ENCODE measurements at places on chromosomes 1 and 21. TPM values are rescaled to one million over a fixed set of nuclear protein-coding genes. Genes with fewer than 3 reads are reported as not detected.

- DNase-seq, result peak; percentile 23
Measured at GRCh38 chr1:211009944-211010343, 124.0 kb downstream of the KCNH1 start.

DNA sequence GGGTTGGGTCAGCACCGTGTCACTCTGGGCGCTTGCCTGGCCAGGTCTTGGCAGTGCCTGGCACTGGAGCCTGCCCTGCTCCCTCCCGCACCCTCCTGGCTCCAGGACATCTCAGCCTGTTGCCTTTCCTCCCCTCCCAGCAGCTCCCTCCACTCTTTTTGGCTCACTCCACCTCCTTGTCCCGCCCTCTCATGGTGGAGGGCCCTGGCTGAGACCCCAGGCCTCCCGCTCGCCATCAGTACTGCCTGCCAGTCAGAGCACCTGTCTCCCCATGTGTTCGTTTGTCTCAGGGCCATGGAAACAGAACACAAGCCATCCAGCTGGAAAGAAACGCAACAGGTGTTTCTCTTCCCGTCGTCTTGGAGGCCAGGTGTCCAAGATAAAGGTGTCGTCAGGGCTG, 61.0 kb downstream of the B3GALT5 start:
- DNase-seq, result no peak

DNA sequence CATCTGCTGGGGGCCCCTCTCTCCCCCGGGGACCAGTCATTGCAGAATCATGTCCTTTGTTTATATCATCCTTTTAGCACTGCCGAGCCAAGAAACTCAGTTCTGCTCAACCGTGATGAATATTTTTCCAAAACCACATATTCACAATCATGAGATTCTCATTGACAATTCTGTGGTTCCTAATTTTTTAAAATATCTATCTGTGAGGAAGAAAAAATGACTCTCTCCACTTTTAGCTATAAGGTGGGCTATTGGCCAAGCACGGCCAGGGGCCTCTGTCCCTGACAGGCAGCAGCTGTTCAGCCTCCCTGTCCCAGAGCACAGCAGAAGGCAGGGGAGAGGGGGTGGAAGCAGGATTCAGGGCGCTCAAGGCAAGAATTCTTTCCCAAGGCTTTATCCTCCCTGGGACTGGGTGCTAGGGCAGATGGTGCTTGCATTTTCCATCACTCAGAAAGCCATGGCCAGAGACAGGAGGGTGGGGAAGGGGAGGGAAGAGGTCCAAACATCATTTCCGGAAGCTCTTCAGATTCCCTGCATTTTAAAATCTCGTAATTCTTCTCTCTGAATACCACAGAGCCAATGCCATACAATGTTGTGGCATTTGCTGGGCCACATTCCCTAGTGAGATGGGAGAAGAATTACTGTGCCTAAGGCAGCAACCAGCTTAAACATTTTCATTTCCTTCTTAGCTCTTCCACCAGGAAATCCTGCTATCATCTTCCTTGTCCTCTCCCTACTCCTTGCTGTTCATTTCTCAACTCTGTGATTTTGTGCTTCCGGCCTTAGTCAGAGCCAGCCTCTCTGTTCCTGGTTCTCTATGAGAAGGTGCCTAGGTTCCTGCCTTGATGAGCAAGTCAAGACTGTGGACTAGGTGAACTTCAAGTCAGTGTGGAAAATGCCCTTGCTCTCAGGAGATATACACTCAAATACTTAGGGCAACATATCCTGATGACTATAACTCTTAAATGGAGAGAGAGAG, 60.3 kb downstream of the KCNJ6 start:
- DNase-seq, result no peak

The SH2D1B gene
- total RNA-seq, result 1.1 TPM

DNA sequence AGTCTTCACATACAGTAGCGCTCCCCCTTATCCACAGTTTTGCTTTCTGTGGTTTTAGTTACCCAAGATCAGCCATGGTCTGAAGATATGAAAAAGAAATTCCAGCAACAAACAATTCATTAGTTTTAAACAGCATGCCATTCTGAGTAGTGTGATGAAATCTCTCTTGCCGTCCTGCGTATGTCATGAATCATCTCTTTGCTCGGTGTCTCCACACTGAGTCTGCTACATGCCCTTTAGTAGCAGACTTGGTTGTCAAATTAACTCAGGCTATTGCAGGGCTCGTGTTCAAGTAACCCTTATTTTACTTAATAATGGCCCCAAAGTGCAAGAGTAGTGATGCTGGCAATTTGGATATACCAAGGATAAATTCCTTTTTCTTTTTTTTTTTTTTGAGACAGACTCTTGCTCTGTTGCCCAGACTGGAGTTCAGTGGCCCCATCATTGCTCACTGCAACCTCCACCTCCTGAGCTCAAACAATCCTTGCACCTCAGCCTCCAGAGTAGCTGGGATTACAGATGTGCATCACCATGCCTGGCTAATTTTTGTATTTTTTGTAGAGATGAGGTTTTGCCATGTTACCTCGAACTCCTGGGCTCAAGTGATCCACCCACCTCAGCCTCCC, 22.6 kb downstream of the PHACTR4 start:
- DNase-seq, result peak; percentile 47

GRCh38 chr1:105636052-105636451, 1420.4 kb upstream of the PRMT6 start:
- DNase-seq, result no peak

- DNase-seq, result no peak
Measured at GRCh38 chr21:44732956-44733355, 21.6 kb upstream of the TSPEAR start.

GRCh38 chr1:152448095-152448494, 34.0 kb upstream of the CRNN start:
- DNase-seq, result peak; percentile 9

- no peak for DNase-seq
Measured at GRCh38 chr1:219265026-219265515, 91.4 kb downstream of the LYPLAL1 start.

DNA sequence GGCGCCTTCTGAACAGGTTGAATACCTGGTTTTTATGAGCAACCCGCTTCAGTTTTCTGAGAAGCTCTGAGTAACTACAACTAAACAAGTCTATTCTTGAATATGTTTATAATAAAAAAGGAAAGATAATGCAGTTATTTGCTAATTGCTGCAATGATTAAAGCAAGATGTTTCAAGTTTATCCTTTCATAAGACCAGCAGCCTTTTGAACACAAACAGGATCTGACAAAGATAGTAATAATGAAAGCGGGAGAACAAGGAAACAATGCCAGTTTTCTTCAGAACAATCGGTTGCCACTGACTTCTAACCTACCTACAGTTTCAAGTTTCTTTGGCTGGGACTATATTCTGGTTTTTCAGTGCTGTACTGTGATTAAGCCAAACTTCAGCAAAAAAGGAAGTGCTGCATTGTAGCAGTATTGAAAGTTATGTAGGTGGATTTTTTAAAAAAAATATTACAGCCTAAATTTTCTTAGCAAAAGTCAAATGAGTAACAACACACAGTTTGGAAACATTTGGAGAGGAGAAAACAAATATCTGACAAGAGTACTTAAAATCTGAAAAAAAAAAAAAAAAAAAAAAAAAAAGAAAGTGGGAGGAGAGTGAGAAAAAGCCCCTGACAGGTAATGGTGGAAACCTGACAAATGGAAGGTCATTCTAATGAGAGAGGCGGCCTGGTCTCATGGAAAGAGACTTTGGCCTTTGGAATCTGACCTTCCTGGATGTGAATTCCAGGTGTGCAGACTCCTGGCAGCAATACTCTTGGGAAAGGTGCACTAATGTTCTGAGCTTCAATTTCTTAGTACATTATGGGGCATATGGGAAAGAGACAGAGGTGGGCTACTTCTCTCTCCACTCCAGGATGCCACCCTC, 11.4 kb downstream of the KCNJ15 start:
- DNase-seq, result no peak

DNA sequence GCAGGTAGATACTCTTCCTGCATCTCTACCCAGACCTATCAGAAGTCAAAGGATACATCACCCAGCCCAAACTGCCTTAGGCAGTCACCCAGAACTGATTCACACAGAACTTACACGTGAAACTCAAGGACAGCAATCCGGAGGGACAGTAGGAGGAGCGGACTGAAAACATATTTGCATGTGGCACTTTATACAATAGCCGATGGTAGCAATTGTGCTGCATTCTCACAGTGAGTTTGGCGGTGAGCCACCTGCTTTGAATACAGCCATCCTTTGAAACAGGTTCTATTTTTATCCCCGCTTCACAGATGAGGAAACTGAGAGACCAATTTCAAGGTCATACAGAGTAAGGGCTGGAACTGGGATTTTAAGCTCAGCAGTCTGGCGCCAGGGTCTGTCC, 69.5 kb downstream of the EDEM3 start:
- no peak for DNase-seq

DNA sequence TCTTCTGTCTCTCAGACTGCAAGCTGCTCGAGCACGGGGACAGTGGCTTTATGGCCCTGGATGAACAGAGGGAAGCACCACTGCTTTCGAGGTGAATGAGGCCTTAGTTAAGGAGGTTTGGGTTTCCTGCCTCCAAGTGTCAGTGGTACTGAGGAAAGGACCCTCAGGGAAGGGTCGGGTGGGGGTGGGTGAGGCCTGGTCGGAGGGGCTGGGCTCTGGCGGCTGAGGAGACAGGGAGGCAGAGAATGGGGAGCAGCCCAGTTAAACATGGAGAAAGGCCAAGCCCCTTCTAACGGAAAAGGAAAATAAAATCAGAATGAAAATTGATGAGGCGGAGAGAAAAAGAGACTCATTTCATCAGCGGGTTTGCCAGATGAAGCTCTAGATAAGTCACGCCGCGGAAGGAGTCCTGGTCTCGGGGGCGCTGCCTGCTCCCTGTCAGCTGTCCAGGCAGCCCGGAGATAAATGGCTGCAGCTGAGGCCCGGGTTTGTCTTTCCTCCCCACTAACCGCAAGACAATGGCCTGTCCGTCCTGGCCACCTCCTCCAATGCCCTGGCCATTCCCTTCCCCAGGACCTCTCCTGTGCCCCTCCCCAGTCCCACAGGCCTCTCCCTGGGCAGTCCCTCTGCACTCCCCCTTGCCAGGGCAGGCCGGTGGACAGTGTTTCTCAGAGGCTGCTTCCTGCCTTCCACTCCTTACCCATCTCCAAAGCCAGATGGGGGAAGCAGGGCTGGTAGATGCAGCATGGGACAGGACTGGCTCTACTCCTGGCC, 55.2 kb downstream of the LRRN2 start:
- DNase-seq, result no peak

The ITLN1 gene
- total RNA-seq, result 0.11 TPM

- DNase-seq, result no peak
Measured at GRCh38 chr1:65949230-65949626, 156.5 kb downstream of the PDE4B start.

DNA sequence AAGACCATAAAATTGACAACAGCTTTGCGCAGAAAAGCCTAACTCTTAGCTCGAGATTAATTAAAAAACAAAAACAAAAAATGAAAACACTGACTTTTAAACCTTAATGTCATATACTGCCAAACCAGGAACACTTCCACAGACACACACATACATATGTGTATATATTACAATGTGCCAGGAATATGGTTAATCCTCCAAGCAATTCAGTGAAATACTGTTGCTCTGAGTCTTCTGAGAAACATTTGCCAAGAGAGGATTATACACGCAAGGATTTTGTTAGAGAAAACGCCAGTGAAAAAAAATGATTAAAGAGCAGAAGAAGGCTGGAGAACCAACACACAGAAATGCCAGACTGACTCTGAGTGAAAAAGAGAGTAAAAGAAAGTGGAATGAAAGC, 116.7 kb upstream of the CHRM3 start:
- DNase-seq, result no peak

GRCh38 chr1:204836856-204837255, 33.8 kb upstream of the NFASC start:
- peak; percentile 13 for DNase-seq

DNA sequence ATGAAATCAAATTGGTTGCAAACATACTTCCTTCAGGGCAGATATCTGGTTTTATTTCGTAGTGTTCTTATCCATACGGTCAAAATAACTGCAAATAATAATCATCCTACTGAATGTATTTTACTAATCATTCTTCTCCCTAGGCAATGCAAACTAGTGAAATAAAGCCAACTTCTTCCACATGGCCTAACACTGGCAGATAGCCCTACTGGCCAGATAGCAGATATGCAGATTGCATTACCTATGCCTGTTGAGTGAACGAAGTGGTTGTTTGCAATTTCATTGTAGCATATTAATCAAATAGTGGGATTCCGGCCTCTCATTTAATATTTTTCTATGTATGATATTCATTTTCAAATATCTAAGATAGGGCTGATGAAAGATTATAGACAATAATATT, 116.2 kb downstream of the CENPF start:
- no peak for DNase-seq

The C8B gene
- total RNA-seq, result not detected

DNA sequence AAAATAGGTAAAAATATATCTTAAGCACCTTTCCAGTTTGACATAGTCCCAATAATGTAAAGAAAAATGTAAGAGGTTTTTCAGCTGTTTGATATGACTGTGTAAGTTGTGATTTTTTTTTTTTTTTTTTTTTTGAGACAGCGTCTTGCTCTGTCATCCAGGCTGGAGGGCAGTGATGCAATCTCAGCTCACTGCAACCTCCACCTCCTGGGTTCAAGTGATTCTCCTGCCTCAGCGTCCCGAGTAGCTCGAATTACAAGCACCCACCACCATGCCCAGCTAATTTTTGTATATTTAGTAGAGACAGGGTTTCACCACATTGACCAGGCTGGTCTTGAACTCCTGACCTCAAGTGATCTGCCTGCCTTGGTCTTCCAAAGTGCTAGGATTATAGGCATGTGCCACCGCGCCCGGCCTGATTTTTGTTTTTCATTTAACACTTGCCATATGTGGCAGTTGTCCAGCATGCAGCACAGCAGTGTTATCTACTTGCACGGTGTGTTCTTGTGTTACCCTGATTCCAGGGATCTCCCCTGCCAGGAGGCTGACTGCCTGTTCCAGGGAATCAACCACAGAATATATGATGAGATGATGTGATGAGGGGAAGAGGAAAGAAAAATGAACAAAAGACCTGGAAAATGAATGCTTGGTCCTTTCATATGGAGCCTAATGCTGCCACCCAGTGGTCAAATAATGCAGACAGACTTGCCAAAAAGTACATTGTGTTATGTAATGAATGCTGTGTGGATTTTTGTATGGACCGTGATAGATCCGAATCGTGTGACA, 79.0 kb downstream of the RAVER2 start:
- peak; percentile 68 for DNase-seq

- no peak for DNase-seq
Measured at GRCh38 chr21:34980423-34981115, 68.5 kb downstream of the RUNX1 start.

Measured in Daoy (cell line).